Daoy (cell line): ENCODE measurements at places on chromosomes 2 and 18.

- peak; percentile 38 for DNase-seq
These were observed 14.8 kb downstream of the STRN start for GRCh38 chr2:36951574-36951973.

- DNase-seq, result no peak
These were observed 317.6 kb downstream of the CTNNA2 start for GRCh38 chr2:79830501-79830900.

GRCh38 chr2:119574108-119574815 lies 30.0 kb downstream of the CFAP221 start:
- DNase-seq, result no peak

GRCh38 chr2:222753251-222753824 lies 81.9 kb downstream of the MOGAT1 start:
- DNase-seq, result peak; percentile 48

GRCh38 chr2:238502956-238503791 lies 76.4 kb downstream of the ASB1 start:
- DNase-seq, result no peak

- DNase-seq, result no peak
These were observed 198.0 kb downstream of the HDAC4 start for GRCh38 chr2:239202836-239203235.

- DNase-seq, result no peak
These were observed 11.0 kb downstream of the CROCC2 start for GRCh38 chr2:240917009-240917683.

- no peak for DNase-seq
These were observed 30.2 kb downstream of the AMER3 start for GRCh38 chr2:130785466-130786055.

DNA sequence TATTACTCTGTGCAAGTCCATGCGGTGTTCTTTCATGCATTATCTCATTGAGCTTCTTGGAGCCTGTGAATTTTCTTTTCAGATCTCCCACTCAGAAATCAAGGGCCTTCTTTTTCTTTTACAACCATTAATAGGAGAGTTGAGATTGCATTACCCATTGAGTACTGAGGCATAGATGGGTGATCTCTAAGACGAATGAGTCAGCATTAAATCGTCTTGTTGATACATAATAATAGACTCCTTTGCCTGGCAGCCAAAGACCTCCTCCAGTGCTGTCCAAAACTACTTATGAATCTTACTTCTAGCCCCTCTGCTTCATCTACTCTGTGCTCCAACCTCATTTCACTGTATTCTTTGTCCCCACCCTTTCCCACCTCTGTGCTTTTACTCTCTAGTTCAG lies 180.5 kb downstream of the AGPS start:
- DNase-seq, result no peak

- no peak for DNase-seq
These were observed 227.7 kb upstream of the BOD1L2 start for GRCh38 chr18:56919190-56919589.

DNA sequence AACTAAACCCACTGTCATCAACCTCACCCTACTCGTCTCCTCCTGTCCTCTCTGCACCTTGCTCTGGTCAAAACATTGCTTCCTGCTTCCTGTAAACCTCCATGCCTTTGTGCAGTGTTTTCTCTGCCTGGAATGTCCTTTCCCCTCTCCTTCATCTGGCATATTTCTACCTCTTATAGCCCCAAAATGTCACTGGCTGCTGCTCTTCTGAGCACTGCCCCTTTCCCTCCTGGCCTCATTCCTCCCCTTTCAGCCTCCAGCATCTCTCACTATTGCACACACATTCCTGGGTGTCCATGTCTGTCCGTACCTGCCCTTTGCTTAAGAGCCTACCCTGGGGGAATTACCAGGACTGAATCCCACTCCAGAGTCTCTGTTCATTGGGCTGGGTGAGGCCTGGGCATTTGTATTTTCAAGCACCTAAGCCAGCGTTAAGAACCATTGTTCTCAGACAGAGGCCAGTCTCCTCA lies 84.9 kb downstream of the MOGAT1 start:
- DNase-seq, result no peak

DNA sequence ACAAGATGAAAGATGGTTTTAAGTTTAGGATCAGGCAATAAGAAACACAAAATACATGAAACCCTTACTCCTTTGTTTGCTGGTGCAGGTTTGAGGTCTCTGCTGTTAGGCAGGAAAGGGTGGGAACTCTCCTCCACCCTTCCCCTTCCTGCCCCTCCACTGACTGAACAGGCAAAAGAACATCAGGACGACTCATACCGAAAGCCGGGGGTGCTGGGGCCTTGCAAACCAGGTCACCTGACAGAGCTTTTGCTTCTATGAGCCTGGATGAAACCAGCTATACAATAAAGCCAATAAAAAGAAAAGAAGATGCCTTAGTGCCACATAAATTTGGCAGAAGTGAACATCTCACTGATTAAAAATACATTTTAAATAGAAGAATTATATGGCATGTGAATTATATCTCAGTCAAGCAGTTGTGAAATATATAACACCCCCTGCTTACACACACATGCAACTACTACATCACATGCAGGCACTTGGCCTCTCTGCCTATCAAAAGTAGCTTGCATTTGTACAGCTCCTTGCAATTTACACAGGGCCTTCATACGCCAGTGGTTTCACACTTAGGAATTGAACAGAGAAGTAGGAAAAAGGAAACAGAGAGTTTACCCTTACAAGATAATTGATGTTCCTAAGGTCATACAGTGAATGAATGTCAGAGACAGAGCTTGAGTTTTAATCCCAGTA lies 215.1 kb upstream of the TRIB2 start:
- no peak for DNase-seq

DNA sequence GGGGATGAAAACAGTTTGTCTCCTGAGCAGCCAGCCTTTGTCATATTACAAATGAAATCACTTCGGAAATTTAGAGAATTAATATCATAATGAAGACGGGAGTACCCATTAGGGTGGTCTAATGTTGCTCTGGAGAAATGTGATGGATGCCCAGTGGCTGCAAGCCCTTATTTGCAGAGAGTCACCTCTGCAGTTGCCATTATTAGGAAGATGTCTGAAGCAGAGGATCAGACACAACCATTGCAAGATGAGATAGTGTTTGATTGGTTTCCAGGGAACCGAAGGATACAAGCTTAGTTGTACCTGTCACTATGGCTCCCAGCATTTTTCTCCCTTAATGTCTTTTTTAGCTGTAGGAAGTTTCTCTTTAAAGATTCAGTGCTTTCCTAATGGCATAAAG lies 272.4 kb downstream of the FIGN start:
- DNase-seq, result no peak

- DNase-seq, result no peak
These were observed 566.4 kb downstream of the TNS1 start for GRCh38 chr2:217436386-217436785.

GRCh38 chr18:80192653-80193385 lies 54.5 kb downstream of the PARD6G start:
- no peak for DNase-seq

GRCh38 chr18:51433881-51434280 lies 236.4 kb upstream of the MEX3C start:
- DNase-seq, result no peak

DNA sequence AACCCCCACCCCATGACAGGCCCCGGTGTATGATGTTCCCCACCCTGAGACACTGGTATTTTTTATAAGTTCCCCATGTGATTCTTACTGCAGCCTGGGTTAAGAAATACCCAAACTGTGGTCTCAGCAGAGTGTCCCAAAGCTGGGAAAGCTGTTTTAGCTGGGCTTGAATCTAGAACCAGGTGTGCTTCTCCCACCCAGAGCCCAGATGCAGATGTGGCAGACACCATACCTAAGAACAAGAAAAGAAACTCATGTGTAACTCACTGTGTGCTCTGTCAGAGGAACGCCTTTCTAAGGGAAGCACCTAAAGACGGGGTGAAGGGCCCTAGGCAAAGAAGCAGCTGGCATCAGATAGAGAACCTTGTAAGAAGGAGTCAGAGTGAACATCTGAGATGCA lies 23.9 kb downstream of the DOK1 start:
- DNase-seq, result no peak

DNA sequence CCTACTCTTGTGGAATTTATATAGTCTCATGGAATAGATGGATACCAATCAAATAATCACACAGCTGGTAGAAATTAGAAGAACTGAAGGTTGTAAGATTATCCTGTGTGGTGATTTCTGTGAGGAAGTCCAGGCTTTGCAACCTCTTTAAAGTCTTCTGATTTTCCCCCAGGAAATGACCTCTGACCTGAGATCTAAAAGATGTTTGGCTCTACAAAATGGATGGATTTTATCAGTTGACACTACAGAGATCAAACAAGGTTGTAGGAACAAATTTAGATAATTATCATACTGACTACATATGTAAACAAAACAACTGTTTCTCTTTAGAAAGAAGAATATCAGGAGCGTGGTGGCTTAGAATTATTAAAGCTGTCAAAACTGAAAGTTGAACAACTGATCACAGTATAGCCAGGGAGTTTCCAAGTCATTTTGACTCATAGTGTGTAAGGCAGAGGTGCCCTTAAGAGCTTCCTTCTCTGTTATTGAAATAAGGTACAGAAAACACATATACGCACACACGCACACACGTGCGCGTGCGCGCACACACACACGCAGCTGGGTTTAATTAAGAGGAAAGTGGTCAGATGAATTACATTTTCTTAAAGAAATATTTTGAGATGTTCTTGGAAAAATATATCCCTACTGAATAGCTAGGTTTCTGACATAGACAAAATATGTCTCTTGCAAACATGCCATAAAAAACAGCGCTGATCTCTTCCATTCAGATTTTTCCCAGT lies 35.5 kb upstream of the PELI1 start:
- DNase-seq, result no peak
